ENCODE measurements at places on chromosomes 2 and 18.

DNA sequence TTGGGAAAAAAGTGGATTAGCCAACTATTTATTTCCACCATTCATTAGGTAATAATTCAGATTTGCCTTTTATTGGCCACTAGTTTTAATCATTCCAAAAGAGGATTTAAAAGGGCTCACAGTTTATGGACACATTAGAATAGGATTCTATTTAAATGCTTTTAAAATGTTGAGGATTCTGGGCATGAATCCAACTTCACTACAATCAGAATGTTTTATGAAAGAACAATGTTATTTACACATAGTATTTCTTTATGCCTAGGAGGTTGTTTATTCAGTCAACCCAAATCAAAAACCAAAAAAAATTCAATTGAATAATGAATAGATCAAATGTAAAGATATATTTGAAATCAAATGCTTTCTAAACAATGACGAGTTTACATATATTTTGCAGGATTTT, 232.2 kb downstream of the GULP1 start:
- no peak for DNase-seq

DNA sequence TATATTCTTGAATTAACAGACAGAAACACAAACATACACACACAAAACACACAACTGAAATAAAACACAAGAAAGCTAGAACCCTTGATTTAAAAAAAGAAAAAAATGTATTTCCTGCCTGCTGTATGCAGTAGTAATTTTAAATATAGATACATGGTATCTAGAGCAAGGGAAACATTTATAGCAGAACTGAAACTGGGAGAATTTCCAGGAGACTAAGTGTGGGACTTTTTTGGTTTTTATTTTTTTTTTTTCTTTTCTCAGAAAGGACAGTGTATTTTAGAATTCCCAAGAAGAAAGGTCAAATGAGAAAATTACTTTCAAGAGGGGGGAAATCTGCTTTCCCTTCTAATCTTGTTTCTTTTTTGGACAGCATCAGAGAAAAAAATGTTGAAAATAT, 558.9 kb upstream of the PKDCC start:
- no peak for DNase-seq

- DNase-seq, result no peak
Observed at GRCh38 chr2:1944986-1945385, 200.7 kb upstream of the PXDN start.

- DNase-seq, result peak; percentile 8
Observed at GRCh38 chr2:136582628-136583205, 182.6 kb upstream of the THSD7B start.

DNA sequence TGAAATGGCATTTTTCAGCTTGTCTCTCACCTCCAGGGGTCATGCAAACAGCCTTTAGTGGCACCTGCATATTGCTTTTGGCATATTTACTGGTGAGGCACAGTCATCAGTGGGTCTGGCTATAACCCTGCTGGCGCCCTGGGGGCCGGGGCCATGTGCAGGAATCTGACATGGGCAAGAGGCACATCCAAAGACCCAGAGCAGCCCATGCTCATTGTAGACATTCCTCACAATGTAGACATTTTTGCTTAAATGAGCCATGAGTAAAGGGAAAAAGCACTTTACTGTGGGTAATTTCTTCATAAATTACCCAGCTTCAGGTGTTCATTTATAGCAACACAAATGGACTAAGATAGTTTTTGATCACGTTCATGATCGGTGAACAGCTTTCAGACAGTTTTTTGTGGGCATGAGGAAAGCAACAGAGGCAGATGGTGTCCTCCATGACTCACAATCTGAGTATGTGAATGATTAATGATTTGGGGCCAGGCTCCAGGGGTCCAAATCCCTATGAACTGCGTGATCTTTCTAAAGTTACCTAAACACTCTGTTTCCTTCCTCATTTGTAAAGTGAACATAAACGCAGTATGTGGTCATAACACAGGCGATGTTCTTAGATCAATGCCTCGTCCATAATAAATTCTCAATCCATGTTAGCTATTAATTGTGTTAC, 85.8 kb downstream of the LIPG start:
- peak; percentile 83 for DNase-seq

DNA sequence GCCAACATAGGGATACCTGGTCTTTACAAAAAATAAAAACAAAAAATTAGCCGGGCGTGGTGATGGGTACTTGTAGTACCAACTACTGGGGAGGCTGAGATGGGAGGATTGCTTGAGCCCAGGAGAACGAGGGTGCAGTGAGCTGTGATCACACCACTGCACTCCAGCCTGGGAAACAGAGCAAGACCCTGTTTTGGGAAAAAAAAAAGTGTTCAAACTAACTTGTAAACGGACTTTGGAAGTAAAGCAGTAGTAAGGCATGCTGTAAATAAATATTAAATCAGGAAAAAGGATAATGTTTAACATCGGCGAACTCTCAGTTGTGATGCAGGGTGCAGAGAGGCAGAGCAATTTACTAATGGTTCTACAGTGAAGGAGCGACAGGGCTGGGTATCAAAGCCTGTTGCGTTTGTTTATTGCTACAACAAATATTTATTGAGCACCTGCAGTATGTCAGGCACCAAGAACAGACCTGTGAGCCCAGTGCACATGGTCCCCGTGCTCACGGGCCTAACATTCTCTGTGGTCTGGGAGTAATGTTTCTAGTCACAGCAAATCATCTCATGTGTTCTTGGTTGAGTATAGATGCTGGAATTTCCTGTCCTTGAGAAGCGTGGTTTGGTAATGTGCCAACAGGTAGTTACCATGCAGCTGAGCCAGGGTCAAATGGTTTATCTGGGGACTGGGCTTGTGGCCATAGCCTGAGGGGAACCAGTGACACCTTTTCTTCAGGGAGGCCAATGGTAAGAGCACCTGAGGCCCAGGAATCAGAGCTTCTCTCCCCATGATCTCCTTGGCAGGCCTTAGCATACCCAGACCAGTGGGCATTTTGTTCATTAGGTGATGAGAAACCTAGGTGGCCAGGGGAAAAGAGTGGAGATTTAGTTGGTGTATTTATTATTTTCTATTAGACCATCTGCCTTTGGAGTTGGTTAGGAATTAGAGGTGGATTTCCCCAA, 27.9 kb upstream of the GREB1 start:
- DNase-seq, result peak; percentile 90

GRCh38 chr2:37569986-37570679, 101.3 kb downstream of the CDC42EP3 start:
- DNase-seq, result no peak

- DNase-seq, result no peak
Observed at GRCh38 chr2:30784682-30785081, 22.6 kb downstream of the CAPN13 start.

GRCh38 chr2:135664623-135665068, 77.0 kb upstream of the UBXN4 start:
- peak; percentile 43 for DNase-seq

- no peak for DNase-seq
Observed at GRCh38 chr2:239587311-239587731, 186.5 kb upstream of the HDAC4 start.

DNA sequence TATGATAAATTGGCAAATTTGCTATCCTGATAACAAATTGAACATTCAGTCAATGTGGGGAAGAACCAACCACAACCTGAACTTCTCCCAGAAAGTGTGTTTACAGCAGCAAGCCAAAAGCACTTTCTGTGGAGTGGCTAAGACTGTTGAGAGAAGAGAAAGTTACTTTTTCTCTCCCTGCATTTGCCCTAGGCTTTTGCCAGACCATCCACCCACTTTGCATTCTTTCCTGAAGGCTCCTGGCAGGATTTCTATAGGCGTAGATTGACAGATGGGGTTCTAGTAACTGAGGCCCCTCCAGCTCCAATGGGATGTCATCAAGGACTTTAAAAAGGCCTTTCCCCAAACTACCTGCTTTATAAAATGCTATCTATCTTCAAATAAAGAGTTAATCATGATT, 215.2 kb downstream of the GULP1 start:
- DNase-seq, result no peak

GRCh38 chr2:223536546-223536945, 65.6 kb downstream of the SCG2 start:
- DNase-seq, result peak; percentile 64

DNA sequence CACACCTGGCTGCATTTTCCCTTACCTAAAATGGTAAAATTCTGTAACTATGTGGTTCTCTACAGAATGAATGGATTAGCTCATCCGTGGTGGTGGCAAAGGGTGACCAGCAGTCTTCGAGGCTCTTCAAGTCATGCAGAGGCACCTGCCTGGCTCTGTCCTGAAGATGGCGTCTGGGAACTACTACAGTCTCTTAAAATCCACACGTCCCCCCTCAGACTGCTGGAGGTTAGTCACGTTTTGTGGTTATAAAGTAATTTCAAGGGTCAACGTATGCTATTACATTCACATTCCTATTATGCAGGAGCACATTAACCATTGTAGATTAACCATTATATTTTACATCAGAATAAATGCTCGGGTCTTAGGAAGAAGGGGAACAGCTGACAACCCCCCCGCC, 616.7 kb downstream of the GALR1 start:
- DNase-seq, result no peak

GRCh38 chr2:225010804-225011203, 31.5 kb downstream of the DOCK10 start:
- peak; percentile 76 for DNase-seq

- no peak for DNase-seq
Observed at GRCh38 chr2:186806591-186806990, 42.4 kb downstream of the ZSWIM2 start.

DNA sequence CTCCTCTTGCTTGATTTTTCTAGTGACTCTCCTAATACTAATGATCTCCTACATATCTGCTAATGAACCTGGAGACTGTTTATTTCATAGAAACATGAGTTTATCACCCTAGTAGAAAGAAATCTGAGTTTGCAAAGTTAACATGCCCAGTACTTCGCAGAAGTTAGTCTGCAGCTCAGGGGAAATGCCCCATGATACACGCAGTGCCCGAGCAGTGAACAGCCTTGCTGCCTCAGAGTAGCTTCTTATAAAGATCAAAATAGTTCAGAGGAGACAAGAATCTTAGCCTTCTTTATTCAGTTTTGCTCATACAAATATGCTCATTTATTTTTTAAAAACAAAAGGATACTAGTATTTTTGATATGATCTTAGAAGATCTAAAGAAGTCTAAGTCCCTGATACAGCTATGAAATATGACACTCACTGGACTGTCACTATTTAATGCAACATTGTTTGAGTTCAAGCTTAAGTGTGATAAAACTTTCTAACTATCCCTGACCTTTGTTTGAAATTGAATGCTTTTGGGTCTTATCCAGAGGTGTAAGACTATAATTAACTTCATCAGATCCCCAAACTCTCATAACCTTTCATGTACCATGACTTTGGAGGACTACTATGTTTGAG, 20.5 kb downstream of the FRZB start:
- no peak for DNase-seq

DNA sequence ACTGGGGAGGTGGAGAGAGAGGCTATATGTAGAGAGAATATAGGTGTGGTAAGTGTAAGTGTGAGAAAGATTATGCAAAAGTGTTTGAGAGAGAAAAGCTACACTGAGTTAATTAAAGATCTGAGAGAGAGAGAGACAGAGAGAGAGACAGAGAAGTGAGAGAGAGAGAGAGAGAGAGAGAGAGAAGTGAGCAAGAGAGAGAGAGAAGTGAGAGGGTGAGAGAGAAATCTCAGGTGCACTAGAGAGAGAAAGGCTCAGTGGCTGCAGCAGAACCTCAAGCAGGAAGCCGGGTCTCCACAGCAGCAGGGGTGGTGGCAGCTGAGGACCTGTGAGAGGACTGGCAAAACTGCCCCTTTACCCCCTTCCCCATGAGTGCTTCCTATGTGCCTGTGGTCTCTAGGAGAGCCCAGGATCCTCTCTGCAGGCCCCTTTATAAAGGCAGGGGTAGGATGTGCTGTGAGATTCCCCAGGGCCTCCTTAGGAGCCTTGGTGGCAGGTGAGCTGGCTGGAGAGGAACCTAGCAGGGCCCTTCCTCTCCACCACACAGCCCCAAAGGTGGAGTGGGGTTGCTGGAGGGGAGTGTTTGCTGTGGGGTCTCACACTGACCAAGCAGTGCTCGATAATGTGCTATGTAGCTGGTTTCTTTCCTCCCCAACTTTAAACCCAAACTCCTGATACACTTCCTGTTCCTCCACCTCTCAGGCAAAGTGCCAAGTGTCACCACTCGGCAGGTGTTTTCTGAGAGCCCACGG, 52.6 kb downstream of the SLC4A5 start:
- no peak for DNase-seq

DNA sequence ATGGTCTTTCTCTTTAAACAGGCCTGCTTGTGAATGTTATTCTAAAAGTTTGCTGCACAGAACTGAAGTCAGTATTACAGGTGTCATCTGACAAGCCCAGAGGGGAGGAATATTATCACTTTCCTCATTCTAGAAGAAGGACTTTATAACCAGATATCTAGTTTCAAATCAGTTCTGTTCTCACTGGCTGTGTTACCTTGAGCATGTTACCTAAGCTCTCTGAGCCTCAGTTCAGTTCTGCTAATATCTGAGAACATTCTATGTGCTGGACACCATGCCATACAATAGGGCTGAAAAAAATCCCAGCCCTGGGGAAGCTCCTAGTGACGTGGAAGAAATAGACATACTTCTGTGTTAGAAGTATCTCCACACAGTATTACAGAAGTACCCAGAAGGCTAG, 27.9 kb downstream of the MAPRE3 start:
- DNase-seq, result no peak

DNA sequence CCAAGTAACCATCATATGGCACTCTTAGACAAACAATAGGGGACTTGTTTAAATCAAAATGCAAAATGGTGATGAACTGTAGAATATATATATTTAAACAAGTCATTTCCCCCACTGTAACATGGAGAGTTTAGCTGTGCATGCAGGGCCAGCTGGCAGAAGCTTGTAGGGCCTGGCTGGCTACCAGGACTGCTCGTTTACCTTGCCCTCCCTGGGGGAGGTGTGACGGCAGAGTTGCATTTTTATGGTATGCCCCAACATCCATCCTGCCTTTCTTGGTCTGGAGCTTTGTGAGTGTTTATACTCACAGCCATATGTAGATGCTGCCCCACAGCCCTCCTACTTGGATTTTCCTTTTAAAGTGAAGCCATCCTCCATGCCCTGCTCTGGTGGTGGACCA, 101.7 kb upstream of the ZFP36L2 start:
- DNase-seq, result no peak

DNA sequence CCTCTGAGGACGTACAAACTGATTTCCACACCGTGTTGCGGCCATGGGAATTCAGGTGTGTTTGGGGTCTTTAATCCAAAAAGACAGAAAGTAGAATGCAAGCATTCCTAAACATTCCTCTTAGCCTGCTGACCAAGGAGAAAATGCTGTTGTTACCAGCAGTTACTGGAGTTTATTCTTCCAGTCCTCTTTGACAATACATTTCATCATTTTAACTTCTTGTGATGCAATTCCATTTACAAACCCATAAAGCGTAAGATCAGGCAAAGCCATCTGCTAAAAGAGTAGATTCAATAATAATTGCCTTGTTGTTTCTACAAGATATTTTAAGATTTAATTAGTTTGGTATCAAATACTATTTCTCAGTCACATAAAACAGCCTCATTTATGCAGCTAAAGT, 32.7 kb downstream of the SPIRE1 start:
- DNase-seq, result no peak

DNA sequence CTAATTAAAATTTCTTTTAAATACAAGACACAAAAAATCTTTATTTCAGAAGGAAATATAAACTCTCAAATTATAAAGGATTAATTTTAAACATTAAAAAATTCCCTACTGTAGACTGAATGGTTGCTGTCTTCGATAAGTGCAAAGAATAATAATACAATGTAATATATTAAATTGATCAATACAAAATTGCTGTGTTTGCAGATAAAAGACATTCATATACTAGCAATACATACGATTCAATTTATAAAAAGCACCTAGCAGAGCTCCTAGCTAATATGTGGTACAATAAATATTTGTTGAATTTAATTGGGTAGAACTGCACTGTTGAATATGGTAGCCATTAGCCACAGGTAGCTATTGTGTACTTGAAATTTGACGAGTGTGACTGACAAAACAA, 6.6 kb downstream of the ZSWIM2 start:
- no peak for DNase-seq

GRCh38 chr18:38257661-38258060, 692.1 kb upstream of the CELF4 start:
- no peak for DNase-seq
